ENCODE measurements at places on chromosomes 2 and 18. TPM values are rescaled to one million over a fixed set of nuclear protein-coding genes. Genes with fewer than 3 reads are reported as not detected.

The IL37 gene
- polyA plus RNA-seq: 1.3 TPM

The TRIB2 gene
- polyA plus RNA-seq: 6.6 TPM

The MERTK gene
- 5.1 TPM for polyA plus RNA-seq

The FARSB gene
- polyA plus RNA-seq: 12.9 TPM

The PLA2R1 gene
- polyA plus RNA-seq: 1.8 TPM

The VWA3B gene
- 1.2 TPM for polyA plus RNA-seq

The BCL11A gene
- 4.4 TPM for polyA plus RNA-seq

The THAP4 gene
- polyA plus RNA-seq: 109 TPM

The TLX2 gene
- polyA plus RNA-seq: 1.0 TPM

The ABCA12 gene
- polyA plus RNA-seq: 0.12 TPM

The SAP130 gene
- polyA plus RNA-seq: 6.0 TPM

The ANKRD30B gene
- polyA plus RNA-seq: not detected

The ZBTB7C gene
- 18.5 TPM for polyA plus RNA-seq

The PNPT1 gene
- 5.1 TPM for polyA plus RNA-seq

The MOCOS gene
- 1.8 TPM for polyA plus RNA-seq

The RBM44 gene
- not detected for polyA plus RNA-seq

The RAB12 gene
- 9.2 TPM for polyA plus RNA-seq

The RTP5 gene
- polyA plus RNA-seq: not detected

The CCDC74A gene
- polyA plus RNA-seq: 4.8 TPM

The TDRD15 gene
- not detected for polyA plus RNA-seq

The ITGA4 gene
- 15.6 TPM for polyA plus RNA-seq

The FBXO36 gene
- polyA plus RNA-seq: 0.92 TPM

The DYNAP gene
- polyA plus RNA-seq: not detected

The PAIP2B gene
- polyA plus RNA-seq: 1.2 TPM

The HADHB gene
- 93.3 TPM for polyA plus RNA-seq

The PMAIP1 gene
- 8.8 TPM for polyA plus RNA-seq

The SCN7A gene
- polyA plus RNA-seq: 1.8 TPM

The ANKRD53 gene
- 1.2 TPM for polyA plus RNA-seq

The SLC5A7 gene
- not detected for polyA plus RNA-seq

The DOCK10 gene
- 11.4 TPM for polyA plus RNA-seq
